Pancreas (tissue), 10 donors: ENCODE measurements at places on chromosomes 5 and 9.

DNA sequence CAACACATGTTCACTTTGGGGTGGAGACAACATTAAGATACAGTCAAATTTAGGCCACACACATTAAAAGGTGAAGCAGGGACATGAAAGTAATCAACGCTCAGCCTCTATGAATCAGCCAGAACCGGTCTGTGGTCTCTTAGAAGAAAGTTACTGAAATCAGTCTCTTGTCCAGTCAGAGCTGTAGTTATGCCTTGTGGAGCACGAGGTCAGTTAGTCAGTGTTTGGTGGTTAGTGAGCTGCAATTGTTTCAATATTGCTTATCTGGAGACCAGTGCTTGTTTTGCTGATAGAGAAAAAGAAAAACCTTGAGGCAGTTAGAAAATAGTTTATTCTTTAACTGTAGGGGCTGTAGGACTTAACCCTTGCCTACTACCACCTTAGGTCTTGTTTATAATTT lies 157.8 kb upstream of the RASEF start:
- DNase-seq, result peak; percentile 55

- no peak for DNase-seq
These were observed 35.6 kb upstream of the ATP6V1G1 start for GRCh38 chr9:114551750-114552685.

DNA sequence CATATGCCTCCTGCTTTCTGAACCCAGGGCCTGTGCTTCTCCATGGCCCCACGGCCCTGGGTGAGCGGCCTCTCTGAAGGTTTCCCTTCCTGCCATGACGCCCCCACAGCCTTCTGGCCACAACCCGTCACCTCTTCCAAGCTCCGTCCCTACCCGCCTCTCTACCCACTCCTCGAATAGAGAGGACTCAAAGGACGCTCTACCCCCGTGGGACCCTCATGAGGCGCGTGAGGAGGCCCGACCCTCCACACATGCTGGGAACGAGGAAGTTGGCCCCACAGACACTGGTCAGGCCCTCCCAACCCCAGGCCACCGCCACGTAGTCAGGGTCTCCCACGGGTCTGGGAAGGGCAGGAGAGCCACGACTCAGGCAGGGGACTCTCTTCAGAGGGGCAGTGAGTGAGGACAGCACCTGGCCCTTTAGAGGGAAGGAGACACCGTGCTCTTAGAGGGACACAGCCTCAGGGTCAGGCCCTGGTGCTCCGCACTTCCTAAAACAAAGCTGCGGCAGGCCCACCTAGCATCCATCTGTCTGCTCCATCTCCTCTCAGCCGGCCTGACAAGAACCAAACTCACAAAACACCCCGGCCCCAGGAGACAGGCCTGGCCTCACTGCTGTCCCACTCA lies 5.3 kb downstream of the BRD3 start:
- no peak for DNase-seq

- DNase-seq, result no peak
These were observed 443.7 kb downstream of the DIRAS2 start for GRCh38 chr9:90198956-90199355.

- DNase-seq, result no peak
These were observed 326.1 kb downstream of the NSG2 start for GRCh38 chr5:174371600-174372094.

DNA sequence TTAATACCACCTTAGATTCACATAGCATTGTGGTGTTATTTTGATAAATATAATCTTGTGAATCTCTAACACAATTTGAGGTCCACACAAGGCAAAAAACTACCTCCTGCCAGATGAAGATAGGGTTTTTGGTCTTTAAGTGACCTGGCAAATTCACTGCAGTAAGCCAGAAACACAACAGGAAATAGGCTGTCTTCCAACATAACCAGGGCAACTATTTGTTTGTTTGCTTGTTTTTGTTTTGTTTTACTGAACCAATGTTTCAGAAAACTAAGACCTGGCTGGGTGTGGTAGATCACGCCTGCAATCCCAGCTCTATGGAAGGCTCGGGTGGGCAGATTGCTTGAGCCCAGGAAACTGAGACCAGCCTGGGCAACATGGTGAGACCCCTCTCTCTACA lies 95.5 kb downstream of the USP20 start:
- DNase-seq, result no peak

DNA sequence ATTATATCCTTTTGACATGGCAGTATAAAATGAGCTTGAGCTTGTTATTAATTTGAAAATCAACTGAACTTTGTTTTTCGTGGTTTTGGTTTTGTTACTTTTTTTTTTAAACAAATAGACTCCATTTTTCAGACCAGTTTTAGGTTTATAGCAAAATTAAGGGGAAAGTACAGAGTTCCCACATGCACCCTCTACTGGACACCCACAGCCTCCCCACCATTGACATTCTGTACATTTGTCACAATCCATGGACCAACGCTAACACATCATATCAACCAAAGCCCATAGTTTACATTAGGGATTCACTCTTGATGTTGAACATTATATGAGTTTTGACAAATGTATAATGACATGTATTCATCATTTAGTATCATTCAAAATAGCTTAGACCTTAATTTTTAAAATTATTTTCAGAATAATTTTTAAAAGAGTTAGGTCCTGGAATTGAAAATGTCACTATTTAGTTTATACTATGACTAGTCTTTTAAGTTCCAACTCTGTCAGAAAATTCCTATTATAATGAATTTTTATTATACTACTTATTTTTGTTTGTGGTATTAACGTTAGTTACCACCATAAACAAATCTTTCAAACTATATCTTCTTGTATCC lies 35.3 kb upstream of the JMY start:
- DNase-seq, result no peak

GRCh38 chr5:1472964-1473628 lies 27.9 kb upstream of the SLC6A3 start:
- no peak for DNase-seq

GRCh38 chr5:34533582-34534522 lies 122.3 kb upstream of the RAI14 start:
- no peak for DNase-seq

DNA sequence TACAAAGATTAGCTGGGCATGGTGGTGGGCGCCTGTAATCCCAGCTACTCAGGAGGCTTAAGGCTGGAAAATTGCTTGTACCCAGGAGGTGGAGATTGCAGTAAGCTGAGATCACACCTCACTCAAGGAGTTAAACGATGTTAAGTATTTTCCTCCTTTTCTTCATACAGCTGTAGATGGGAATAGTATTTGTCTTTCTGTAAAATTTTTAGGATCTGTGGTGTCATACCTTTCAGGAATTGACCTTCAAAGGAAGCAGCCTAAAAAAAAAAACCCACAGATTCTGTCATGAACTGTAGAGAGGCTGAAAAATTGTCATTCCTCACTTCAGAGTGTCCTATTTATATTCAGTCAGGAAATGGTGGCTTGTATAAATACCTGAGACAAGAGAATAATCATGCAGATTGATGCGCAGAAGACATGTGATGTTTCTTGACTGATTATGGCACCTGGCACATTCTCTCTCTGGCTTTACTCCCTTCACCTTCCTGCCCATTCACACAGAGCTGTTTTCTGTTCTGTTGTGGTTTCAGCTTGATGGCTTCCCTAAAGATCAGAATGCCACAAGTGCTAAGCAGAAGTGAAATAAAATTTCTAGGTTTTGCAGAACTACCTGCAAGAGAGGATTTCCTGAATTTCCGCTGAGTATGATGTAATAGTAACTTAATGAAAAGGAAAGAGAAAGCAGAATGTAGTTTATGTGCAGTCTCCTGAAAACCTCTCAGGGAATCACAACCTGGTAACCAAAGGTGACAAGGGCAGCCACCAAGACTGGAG lies 3.8 kb downstream of the IFNA1 start:
- DNase-seq, result no peak

- no peak for DNase-seq
These were observed 13.0 kb downstream of the RGS7BP start for GRCh38 chr5:64518793-64519192.

DNA sequence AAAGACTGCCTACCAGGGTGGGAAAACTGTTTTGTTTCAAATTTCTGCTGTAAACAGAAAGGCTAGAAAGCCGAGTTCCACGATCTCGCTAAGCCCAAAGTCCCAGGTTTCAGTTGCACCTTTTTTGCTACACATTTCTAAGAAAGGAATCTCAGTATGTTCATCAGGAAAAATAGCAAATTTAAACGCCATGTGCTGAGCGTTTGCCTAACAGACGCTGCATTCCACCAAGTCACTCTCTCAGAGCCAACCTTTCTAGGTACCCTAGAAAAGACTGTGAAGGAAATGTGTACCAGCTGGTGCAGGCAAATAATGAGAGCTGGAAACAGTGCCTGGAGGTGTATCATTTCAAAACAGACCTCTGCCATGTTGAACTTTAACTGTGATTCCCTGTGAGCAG lies 71.8 kb downstream of the FRMD3 start:
- no peak for DNase-seq
